GM23338 (cell line): ENCODE measurements at places on chromosomes 5 and 9. TPM values are rescaled to one million over a fixed set of nuclear protein-coding genes. Genes with fewer than 3 reads are reported as not detected.

GRCh38 chr9:77830618-77831285 is 182.6 kb upstream of the GNA14 start:
- no peak for DNase-seq

IFNA21 gene
- not detected in 2 replicates for total RNA-seq

- no peak for DNase-seq
Measured at GRCh38 chr5:176887252-176887849, 11.8 kb downstream of the HK3 start.

DNA sequence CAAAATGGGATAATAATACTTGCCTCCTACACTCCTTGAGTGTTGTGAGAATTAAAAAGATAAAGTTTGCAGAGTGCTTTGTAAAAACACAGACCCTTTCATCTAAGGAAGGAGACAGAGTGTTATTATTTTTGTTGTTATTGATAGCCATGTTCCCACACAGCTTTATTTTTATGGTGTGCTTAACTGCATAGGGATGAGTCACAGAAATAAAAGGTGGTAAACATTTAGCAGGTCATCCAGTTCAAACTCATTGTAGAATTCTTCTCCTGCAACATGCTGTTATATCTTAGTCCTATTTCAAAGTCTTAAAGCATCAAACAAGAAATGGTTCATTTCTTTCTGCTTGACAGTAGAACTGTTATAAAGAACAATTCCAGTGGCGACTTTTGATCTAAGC is 367.5 kb upstream of the ACTBL2 start:
- no peak for DNase-seq

DNA sequence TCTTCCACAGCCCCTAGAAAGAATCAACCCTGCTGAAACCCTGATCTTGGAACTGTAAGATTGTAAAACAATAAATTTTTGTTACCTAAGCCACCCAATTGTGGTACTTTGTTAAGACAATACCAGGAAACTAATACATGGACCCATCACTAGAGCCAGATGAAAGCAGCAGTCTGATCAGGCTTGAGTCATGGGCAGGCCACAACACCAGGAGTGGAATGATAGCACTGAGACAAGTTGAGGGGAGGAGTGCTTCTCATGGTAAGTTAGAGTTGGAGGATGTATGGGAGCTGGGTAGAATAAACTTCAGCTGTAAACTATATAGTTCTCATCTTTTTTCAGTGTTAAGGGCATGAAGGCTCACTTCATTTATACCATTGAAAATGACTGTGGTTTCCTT is 164.4 kb upstream of the OR13F1 start:
- no peak for DNase-seq

C9 gene
- total RNA-seq: 2.8 TPM in 1 of 2 replicates, not detected in the other

DNA sequence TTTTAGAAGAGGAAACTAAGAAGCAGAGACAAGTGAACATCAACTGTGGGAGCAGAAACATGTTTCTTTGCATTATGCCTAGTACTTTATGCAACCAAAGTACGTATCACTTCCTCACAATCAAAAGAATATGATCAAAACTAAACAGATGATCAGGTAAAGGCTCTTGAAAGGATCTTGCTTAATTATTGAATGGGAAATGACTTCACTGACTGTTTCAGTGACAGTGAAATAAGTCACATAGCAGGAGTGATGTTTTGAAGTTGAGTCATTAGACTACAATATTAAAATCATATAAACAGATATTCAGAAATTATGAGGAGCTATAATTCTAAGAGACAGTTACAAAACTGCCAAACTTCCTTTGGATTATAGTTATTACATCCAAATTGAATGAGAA is 527.3 kb downstream of the MTRR start:
- DNase-seq: no peak
